ENCODE measurements at places on chromosomes 3 and 15.

GRCh38 chr3:10140996-10141546, 507 bp upstream of the VHL start:
- DNase-seq = no peak

- DNase-seq = no peak
Observed at GRCh38 chr3:16439163-16439847, 74.2 kb downstream of the RFTN1 start.

DNA sequence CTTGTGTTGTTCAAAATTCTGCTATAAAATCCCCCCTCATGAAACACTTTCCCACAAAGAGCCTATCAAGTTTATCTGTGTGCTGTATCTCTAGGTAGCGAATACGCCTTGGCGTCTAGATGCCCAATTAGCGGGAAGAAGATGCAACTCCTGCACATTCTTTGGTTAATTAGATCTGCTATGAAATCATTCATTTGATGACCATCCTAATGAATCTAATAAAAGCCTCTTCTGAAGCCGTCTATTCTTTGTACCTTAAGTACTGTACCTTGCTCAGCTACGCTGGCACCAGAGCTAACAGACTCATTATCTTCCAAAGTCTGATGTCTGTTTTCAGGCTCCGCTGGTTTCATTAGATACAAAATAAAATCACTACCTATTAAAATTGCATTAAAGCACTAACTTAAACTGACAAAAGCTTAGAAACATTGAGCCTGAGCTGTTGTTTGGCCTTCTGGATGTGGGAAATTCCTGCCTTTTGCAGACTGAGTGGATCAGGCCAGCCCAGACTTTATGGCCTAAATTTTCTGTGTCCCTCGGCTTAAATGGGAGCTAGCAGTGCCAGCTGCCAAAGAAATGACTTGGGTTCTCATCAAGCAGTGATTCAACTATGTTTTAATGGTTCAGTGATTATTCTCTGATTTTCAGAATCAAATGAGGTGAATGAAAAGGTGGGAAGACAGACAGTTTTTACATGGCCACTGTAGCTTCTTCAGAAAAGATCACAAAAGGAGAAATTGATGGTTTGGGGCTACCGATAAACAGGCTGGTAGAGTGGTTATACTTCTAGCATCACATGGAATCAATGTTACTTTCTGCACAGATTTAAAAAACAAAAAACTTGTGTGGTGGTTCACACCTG, 28.4 kb upstream of the CHST2 start:
- DNase-seq = no peak

DNA sequence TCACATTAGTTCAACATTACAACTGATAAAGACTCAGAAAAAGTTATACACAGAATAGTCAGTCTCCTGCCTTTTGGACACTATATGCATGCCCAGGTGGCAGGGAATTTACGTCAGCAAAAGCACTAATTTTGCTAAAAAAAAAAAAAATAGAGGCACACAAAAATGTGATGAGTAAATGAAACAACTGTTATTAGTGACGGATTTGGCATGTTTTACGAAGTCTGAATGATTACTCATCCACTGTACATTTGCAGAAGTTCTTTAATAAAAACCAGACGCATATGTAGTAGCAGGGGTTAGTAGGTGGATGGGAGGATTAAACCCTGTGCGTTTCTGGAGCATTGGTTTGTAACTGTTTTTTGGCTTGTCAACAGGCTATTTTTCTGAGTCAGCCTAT, 99.0 kb downstream of the MITF start:
- no peak for DNase-seq

DNA sequence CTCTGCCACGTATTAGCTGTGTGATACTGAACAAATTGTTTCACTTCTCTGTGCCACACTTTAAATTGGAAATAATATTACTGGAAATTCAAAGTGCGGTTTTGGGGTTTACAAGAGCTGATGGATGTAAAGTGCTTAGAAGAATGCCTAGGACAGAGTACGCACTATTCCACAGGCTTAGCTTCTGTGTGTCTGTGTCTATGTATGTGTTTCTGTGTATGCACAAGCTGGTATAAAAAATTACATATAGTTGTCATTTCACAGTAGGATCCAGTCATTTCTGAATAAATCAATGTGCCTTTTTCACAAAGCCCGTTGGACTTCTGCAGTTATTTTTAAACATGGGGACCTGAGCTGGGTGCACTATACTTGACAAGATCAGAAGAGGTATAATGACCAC, 370.4 kb downstream of the TUSC7 start:
- DNase-seq = no peak

DNA sequence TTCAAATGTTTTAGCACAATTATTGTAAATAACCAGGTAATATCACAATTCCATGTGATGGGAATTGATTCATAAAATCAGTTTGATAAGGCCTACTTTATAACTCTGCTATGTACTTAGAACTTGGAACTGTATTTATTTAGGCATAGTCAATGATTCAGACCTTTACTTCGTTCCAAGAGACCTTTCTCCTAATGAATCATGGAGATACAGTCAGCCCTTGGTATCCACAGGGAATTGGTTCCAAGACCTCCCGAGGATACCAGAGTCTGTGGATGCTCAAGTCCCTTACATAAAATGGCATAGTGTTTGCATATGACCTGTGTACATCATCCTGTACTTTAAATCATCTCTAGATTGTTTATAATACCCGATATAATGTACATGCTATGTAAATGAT, 60.8 kb upstream of the UMPS start:
- no peak for DNase-seq
